NCI-H1092 treated with DMSO at 0.1 percent for 48 hours (cell line): ENCODE measurements at places on chromosomes 11 and 22.
A peak's percentile ranks its signal among the peaks of the same experiment; 100 is the strongest.

DNA sequence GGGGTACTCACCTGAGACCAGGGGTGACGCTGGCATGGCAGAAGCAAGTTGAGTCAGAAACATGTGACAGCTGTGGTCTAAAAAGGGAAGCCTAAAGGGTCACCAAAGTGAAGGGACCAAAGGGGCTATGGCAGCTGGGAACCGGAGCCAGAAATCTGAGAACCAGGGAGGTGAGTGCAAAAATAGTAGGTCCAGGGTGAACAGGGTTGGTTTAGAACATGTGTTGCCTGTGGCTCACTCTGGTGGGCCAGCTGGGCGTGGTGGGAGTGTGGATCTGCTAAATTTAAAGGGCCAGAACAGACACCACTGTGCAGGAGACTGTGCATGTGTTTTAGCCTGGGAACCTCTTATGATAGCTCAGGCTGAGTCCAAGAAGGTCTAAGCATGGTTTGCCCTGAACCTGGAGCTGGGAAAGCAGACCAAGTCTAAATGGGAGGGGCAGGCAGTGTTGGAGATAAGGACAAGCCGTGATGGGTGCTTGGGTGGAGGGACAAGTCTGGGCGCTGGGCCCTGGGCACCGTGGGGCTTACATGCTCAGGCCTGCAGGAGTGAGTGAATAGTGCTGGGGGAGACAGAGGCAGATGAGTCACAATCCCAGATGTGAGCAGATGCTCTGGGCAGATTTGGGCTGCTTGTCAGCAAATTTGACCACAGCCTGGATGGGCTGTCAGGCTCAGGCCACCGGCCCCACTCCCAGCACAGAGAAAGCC lies 41.4 kb upstream of the ZBED5 start:
- no peak for DNase-seq

- DNase-seq = no peak
Observed at GRCh38 chr22:23273445-23274145, 93.3 kb downstream of the BCR start.

GRCh38 chr11:2306452-2306823 lies 4.6 kb downstream of the TSPAN32 start:
- no peak for DNase-seq

DNA sequence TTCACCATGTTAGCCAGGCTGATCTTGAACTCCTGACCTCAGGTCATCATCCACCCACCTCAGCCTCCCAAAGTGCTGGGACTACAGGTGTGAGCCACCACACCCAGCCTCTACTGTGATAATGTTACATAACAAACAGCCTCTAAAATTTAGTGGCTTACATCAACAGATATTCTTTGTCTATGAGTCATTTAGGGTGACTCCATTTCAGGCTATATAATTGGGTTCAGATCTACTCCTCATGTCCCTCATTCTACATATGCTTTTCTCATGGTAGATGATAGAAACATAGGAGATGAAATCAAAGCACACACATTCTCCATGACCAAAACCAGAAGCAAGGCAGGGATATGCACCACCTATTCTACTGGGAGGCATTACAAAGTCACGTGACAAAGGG lies 72.7 kb downstream of the SIK2 start:
- no peak for DNase-seq

GRCh38 chr11:65084598-65085375 lies 765 bp downstream of the ZFPL1 start:
- DNase-seq = no peak

GRCh38 chr11:46247090-46247489 lies 30.4 kb upstream of the CREB3L1 start:
- DNase-seq = no peak

GRCh38 chr11:129435499-129436245 lies 60.0 kb downstream of the BARX2 start:
- no peak for DNase-seq

DNA sequence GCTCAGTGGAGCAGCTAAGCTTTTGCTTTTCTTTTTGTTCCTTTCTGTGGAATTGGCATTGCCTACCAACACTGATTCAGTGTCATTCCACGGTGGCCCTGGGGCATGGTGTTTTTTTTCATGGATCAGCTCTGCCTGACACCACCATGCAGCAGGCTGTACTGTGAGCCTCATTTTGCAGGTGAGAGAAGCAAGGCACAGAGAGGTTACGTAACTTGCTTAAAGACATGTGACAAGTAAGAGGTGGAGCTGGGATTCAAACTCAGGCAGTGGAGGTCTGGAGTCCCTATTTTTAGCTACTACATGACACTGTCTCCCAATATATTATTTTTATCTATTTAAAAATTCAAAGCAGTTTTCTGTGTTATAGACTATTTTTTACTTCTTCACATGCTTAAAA lies 44.4 kb downstream of the APOL3 start:
- no peak for DNase-seq

GRCh38 chr11:68215087-68215445 lies 2.0 kb upstream of the KMT5B start:
- no peak for DNase-seq

DNA sequence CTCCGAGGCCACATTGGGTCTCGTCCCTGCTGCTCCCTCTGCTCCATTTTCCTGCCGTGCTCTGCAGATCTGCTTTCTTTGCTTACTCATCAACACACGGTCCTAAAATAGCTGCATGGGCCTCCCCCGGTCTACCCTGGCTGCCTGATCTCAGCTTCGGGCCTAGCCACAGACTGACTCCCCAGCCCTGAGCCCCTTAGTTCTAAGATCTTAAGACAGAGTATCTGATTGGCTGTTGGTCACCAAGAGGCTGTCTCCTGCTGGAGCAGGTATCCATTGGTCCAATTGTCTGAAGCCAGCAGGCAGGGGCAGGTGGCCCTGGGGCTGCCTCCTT lies 53.7 kb upstream of the NECTIN1 start:
- DNase-seq = no peak

- DNase-seq = no peak
Observed at GRCh38 chr11:68891351-68891948, 12.2 kb downstream of the MRPL21 start.

DNA sequence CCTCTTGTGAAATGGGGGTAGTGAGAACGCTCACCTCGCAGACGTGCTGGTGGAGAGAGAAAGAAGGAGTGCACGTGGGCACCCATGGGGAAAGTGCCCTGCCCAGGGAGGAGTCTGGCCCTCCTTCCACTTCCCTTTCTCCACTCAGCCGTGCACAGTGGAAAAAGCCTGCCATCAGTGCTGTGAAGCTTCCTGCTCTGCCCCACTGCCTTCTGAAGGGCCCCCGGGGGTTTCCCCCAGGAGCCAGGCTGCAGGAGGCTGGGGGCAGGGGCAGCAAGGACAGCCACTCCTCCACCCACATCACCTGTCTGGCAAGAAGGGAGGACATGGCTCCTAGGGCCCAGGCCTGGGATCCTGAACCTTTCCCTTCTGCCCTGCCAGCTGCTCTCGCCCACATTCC lies 7.6 kb downstream of the TP53I11 start:
- DNase-seq = peak; percentile 63

- DNase-seq = no peak
Observed at GRCh38 chr11:18707811-18708340, 9.3 kb downstream of the TMEM86A start.

GRCh38 chr11:84140386-84141169 lies 854.4 kb upstream of the CCDC90B start:
- DNase-seq = no peak

- DNase-seq = no peak
Observed at GRCh38 chr11:6233984-6234386, 451 bp downstream of the FHIP1B start.

DNA sequence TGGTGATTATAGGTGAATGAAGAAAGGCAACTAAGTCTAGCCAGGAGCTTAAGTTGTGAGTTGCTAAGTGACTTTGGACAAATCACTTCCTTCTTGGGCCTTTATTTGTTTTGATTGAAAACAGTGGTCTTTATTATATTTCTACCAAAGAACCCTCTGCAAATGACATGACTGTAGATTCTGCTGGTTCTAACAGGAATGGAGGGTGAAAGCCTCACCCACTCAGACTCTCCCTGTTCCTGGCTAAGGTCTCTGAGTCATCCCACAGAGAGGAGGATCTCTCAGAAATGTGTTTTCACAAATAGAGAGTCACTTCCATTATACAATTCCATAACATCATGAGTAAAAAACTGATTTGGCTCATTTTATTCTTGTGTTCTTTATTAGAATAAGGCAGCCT lies 583.9 kb upstream of the LRRC4C start:
- DNase-seq = no peak

GRCh38 chr11:7292922-7293321 lies 41.2 kb downstream of the SYT9 start:
- DNase-seq = no peak

DNA sequence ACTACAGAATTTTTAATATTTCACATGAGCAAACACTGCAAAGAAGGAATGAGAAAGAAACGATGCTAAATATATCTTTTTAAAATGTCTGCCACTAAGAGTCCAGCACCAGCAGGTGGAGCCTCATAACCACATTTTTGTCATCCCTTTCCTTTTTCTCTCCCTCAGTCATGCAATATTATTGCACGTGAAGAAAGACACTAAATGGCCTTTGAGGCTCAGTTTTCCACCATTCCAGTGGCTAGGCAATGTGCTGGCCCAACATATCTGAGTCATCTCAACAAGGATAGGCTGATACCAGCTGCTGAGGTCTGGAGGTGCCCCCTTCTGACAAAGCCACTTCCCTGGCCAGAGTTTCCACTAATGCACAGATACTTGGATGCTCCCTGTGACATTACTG lies 1.8 kb downstream of the ALKBH8 start:
- DNase-seq = peak; percentile 24

- no peak for DNase-seq
Observed at GRCh38 chr11:35248558-35249323, 109.8 kb downstream of the CD44 start.

GRCh38 chr11:101436511-101437142 lies 147.2 kb downstream of the TRPC6 start:
- peak; percentile 19 for DNase-seq

DNA sequence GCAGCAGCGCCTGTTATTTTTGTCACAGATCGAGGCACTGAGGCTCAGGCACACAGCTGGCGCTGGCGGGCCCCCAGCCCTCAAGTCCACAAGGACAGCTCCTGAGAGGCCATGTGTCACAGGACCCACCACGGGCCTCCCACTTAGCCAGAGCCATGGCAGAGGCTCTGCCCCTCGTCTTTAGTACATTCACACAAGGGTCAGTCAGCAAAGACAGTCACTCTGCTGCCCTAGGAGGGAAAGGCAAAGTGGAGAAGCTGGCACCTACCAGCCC lies 29.1 kb downstream of the GNAZ start:
- DNase-seq = no peak

- peak; percentile 85 for DNase-seq
Observed at GRCh38 chr11:110763249-110764011, 51.2 kb upstream of the ARHGAP20 start.

GRCh38 chr22:33024626-33025025 lies 33.6 kb downstream of the SYN3 start:
- no peak for DNase-seq

DNA sequence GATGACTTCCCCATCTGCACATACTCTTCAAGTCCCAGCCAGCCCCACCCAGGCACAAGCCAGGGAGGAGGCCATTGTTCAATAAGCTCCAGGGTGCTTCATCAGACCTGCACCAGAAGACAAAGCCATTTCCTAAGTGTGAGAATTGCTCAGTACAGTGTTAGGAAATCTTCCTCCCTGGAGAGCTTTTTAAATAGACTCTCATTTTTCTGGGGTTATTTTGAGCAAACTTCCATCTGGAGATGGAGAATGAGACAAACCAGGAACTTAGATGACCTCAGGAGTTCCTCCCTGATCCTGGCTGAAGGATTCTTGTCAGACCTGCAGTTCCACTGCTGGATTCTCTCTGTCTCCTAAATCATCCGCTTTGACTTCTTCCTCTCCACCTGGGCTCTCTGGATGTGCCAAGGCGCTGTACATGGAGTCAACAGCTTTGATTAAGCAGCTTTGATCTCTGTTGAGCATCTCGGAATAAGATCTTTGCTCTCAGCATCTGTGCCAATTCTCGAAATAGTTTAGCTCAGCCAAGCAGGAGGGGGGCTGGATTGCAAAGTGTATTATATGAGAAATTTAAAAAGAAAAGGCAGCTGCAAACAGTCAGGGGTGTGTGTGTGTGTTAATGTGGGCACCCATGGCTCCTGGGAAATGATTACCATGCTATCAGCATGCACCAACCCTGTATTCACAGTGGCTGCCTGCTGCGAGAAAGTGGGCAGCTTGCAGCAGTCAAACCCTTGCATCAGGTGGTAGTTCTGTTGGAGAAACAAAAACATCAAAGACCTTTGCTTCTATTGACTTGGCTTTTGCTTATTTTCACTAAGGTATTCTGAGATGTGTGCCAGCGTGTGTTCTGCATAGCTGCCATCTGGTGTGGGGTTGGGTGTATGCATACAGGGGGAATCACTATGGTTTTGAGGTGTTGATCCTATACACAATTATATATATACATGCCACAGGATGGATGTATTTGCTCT lies 70.2 kb upstream of the NAV2 start:
- no peak for DNase-seq

DNA sequence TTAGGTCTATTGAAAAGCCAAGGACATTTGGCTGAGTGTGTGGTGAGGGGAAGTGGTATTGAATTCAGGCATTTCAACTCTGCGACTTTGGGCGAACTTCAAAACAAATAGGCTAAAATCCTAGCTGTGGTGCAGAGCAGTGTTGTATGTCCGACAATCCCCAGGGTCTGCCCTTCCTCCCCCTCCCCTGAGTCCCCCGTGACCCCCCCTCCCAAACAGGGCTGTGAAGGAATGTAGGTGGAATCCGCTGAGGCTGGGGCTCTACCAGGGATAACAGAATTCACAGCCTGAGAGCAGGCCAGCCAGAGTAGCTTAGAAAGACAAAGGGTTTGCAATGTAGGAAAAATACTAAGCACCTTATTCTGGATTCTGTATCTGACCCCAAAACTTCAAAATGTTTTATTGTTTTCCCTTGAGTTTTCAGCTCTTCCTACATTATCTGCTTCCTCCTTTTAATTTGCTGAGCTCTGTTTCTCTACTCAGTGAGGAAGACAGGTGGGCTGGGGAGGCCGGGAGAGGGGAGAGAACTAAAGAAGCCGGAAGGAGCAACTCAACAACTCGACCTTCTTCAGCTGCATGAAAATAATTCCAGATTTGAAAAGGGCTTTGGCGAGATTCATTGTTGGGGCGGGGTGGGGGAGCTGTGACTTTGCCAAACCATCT lies 315.2 kb downstream of the BLID start:
- no peak for DNase-seq

GRCh38 chr11:14267861-14268635 lies 90.9 kb downstream of the RRAS2 start:
- DNase-seq = no peak

GRCh38 chr22:17140022-17140421 lies 18.9 kb upstream of the TMEM121B start:
- DNase-seq = no peak

GRCh38 chr22:46405901-46406300 lies 70.4 kb downstream of the TRMU start:
- DNase-seq = no peak

- no peak for DNase-seq
Observed at GRCh38 chr11:102487214-102487613, 34.6 kb upstream of the TMEM123 start.
